Activated T-cell treated with anti-CD3 and anti-CD28 coated beads for 1 hour (primary cell): ENCODE measurements at places on chromosomes 13 and 19.

- no peak for DNase-seq
These were observed 508.6 kb upstream of the KLHL1 start for GRCh38 chr13:70616847-70617246.

GRCh38 chr13:97238432-97238831 is 16.3 kb downstream of the MBNL2 start:
- DNase-seq, result no peak

DNA sequence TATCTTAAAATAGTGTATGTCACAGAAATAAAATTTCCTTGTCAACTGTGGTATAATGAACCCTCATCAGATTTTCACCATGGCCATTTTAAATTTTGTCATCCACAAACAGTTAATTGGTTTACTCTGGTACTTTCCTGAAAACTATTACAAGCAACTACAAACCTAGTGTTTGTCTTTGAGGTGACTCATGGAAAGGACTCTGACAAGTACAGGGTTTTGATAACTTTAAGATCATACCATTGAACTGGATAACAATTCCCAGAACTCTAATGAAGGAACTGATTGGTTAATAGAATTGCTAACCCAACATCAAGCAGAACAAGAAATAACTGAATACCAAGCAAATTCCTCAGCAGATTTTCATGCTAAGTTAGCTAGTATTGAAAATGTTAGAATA is 237.7 kb upstream of the IPO5 start:
- no peak for DNase-seq

GRCh38 chr13:43522788-43523187 is 264.0 kb downstream of the ENOX1 start:
- DNase-seq, result no peak

DNA sequence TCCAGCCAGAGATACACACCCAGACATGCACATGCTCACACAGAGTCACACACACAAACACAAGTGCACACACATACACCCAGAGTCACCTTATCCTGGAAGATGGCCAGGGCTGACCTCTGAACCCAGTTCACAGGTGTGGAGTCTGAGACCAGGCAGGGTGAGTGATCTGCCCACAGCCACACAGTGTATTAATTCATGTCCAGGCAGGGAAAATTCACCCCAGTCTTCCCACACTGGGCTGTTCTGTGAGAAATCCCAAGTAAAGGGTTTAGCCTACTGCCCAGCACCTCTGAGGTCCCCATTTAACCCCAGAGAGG is 2.0 kb downstream of the POU2F2 start:
- DNase-seq, result no peak

GRCh38 chr13:100890645-100891044 is 216.1 kb upstream of the TMTC4 start:
- no peak for DNase-seq

- DNase-seq, result no peak
These were observed 216.4 kb downstream of the SLITRK5 start for GRCh38 chr13:87887459-87888123.

DNA sequence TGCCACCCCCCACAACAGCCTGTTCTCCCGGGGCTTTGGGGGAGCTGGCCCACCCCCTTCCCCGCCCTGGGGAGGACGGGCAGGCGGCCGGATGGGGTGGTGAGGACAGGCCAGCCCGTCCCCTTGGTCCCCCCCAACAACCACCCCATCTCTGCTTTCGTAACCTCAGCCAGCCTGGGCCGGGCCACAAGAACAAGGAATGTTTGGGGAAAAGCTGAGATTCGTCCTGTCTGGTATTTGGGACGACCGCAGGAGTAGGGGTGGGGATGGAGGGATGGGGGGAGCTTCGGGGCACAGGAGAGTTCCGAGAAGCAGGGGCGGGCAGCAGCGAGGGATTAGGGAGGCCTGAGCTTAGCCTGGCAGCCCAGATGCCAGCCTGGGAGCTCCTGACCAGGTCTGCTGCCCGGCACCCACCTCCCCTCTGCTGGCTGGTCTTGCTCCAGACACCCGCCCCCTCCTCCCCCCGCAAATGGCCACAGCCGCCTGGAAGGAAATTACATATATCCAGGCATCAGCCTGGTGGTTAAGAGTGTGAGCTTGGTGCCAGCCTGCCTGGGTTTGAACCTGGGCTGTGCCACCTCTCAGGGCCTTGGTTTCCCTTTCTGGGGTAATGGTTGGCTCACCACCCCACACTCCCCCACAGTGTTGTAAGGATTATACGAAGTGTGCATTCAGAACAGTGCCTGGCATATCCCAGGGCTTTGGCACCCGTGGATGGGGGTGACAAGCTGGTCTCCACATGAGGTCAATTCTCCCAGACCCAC is at the start of gene PODNL1:
Gene PODNL1, minus strand, starts transcription at position 117 of the 764 bp plus-strand sequence. CDS start 236 bp downstream, outside the sequence.
- no peak for DNase-seq

- DNase-seq, result no peak
These were observed 34.2 kb downstream of the ANKRD10 start for GRCh38 chr13:110880627-110881026.

- no peak for DNase-seq
These were observed 62.9 kb upstream of the SPATA13 start for GRCh38 chr13:24097667-24098066.

GRCh38 chr13:64158908-64159307 is 2743.3 kb upstream of the PCDH20 start:
- DNase-seq, result no peak

GRCh38 chr19:46862974-46863632 is 2.3 kb downstream of the ARHGAP35 start:
- no peak for DNase-seq

DNA sequence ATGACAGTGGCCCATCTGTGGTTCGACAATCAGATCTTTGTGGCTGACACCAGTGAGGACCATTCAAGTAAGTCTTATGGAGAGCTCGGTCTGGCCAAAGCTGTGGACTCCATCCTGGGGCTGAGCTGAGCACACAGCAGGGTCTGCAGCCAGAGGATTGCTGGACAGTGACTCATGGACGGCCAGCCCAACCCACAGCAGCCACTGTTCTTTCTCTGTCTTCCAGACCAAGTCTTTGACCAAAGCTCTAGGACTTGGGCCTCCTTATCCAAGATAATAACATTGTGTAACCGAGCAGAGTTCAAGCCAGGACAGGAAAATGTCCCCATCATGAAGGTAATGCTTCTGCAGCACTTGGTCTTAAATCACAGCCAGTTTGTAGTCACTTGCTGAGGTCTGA is 12.4 kb downstream of the ATP12A start:
- no peak for DNase-seq

DNA sequence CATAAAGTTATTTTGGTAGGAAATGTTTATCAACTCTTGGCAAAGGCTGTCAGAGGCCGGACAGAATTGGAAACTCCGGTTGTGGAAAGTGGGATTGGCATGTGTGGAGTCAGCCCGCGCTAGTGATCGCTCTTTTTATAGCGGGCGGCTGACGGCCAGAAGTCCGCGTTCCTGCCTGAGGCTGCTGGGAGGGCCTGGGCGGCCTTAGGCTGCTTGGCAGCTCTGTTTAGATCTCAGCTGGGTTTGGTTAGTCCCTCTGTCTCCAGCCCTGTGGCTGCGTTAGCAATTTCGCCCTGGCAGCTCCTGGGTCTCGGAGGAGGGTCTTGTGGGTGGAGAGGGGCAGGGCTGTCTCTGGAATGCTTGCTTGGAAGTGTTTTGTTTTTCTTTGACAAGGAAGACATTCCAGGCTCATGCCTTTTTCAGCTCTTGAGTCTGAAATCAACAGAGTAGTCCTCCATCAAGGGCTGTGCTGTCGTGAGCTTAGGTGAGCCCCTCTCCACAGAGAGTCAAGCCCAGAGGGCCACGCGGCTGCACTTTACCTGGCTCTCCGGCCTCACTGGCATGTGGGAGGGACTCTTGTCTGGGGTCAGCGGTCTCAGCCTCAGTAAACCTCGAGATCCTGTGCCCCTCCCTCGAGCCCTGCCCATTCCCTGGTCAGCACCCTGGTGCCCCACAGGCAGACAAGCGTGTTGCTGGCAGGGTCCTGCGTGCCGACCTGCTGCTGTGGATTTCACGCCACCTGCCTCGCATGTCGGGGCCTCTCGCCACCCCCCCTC is 22.5 kb downstream of the DOT1L start:
- DNase-seq, result no peak

DNA sequence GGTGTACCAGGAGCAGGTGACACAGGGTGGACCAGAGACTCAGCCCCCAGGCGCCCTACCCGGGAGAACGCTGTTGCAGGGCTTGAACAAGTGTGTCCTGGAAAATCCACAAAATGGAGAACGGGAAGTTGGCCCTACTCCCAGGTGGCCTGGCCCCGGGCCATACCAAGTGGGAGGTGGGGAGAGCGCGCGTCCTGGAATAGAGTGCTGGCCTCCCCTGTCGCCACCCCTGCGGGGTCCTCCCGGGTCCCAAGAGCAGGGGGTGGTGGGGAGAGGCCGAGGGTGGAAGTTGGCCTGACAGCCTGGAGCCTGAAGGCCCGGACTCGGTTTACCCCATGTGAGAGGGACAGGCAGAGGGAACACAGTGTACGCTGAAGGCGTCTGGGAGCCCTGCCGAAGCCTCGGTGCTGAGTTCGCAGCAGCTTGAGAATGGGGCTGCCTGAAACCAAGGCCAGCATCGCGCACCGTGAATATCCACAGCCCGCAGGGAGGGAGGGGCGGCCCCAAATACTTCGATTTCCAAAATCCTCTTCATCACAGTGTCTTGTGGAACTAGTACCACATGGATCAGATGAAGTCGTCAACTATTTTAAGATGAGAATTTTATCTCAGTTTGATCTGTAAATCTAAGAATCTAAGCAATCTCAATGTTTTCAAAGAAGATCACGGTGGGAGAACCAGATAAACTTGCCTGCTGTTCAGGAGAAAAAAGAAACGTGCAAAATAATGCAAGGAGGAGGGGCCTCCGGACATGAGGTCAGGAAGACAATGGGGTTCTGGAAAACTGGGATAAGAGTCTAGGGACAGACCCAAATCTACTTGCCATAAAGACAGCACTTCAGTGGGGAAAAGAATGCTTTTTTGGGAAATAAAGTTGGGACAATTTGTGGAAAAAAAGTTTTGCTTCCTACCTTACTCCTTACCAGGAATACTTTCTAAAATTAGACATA is 10.4 kb upstream of the KLF16 start:
- DNase-seq, result no peak

DNA sequence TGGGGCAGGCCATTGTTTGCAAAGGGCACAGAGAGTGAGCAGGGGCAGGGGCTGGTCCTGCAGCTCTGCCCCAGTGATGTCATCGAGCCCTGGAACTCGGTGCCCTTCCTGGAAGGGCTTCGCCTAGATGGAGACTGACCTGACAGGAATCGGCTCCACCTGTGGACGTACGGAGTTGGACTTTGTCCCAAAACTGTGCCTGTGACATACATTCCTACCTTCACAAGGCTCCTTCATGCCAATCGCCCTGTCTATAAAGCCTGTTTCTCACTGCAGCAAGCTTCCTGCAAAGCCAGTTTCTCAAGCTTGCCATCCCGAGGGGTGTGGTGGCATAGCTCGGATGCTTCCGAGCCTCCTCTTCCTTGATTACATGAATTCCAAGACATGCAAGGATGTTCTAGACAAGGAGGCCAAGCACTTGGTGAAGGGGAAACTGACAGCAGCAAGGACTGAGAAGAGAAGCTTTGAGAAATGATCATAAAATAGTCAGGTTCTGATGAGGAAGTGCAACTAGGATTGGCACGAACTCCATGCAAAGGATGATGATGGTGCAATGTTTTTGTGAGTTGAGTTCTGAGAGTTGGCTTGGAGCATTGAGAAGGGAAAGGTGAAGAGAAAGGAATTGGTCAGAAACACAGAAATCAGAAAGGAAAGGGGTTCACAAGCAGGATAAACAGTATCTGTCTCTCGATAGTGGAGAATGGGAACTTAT is 73.6 kb upstream of the STK24 start:
- DNase-seq, result no peak

DNA sequence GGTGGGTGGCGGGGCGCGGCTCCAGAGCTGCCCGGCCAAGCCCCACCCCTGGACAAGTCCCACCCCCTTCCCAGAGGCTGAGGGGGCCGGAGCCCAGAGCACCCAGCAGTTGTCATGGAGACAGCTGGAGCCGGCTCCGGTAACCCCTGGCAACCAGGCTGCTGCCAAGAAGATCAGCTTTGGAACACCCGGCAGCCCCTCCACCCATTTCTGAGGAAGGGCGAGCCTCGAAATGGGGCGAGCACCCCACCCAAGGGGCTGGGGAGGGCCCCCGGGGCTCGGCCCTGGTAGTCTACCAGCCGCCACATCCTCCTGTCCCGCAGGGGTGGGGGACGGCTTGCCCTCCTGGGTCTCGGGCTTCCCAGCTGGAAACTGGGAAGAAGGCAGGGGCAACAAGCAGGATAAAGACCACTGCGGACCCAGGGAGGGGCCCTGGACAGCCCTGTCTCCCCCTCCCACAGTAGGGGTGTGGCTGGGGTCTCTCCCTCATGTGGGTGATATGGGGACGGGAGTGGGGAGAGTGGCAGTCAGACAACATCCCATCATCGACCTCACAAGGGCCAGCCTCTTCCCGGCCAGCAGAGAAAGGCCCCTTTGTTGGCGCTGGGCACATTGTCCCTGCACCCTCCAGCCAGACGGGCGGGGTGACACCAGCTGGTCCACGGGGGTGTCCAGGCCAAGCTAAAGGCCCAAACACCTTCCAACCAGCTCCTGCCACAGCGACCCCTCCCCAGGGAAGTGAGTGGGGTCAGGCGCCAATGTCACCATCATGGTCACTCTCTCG is 1.5 kb downstream of the CERS1 start:
- no peak for DNase-seq

GRCh38 chr19:19205416-19206410 is 2.5 kb upstream of the NR2C2AP start:
- DNase-seq, result no peak

DNA sequence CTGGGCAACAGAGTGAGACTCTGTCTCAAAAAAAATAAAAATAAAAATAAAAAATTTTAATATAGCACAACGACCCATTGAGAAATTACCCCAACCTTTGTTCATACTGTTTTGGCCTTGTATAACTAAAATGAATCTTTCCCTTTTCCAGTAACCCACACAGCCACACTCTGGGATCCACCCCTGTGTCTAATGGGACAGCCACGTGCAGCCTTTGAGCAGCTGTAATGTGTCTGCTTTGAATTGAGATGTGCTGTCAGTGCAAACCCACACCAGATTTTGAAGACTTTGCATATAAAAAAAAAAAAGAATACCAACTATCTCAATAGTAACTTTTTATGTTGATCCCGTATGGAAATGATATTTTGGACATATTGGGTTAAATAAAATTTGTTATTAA is 112.7 kb upstream of the UBL3 start:
- DNase-seq, result no peak

GRCh38 chr13:71862459-71862943 is 4.5 kb downstream of the DACH1 start:
- DNase-seq, result no peak

GRCh38 chr13:44622708-44623107 is 46.6 kb upstream of the TSC22D1 start:
- no peak for DNase-seq

DNA sequence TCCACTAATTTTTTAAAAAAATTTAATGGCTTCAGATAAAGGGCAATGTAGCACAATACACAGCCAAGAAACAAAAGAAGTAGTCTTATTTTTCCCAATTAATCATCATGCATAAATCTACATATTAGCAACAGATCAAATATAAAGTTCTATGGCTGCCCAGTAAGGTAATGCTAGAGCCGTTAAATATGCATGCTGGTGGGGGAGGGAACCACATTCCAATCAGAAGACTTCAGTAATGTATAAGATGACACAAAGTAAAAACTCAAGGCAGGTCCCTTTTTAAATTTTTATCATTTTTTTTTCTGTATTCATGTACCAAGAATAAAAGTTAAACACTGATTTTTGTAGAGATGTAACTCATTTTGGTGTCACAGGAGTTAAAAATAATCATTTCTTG is 62.0 kb downstream of the MPHOSPH8 start:
- no peak for DNase-seq
